ENCODE measurements at places on chromosomes 12 and 14. TPM values are rescaled to one million over a fixed set of nuclear protein-coding genes. Genes with fewer than 3 reads are reported as not detected.

Gene SCN8A
- total RNA-seq: 10.0 TPM

Gene P2RX7
- total RNA-seq: 1.7 TPM

DNA sequence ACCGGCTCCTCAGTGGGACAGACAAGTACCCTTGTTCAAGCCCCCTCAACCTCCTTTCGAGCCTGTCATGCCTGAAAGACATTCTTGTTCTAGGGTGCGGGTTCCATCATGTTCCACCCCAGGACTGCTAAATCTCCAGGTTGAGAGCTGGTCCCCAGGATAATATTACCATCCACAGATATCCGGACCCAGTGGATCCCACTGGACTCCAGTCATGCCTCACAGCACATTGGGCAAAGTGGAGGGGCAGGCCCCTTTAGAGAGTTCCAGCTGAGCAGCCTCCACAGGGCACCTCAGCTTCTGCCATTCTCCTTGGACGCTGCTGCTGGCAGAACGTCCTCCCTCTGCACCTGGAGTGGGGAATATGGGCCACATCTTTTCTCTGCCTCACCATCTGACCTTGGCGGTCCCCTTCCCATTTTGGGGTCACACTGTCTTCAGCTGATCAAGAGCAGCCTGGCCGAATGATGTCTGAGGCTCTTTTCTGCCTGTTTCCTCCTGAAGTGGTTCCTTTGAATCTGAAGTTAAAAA lies 137.4 kb downstream of the BCL11B start:
- no peak for DNase-seq
- H3K4me1 ChIP-seq: no peaks in the 10 kb centered on the region
- H3K4me3 ChIP-seq: no peak overlapping the region
- no peaks in the 10 kb centered on the region for H3K36me3 ChIP-seq
- H3K27ac ChIP-seq: no peak overlapping the region

GRCh38 chr12:31301311-31301710 lies 24.6 kb downstream of the SINHCAF start:
- H3K4me3 ChIP-seq: no peak overlapping the region
- no peaks in the 10 kb centered on the region for H3K27me3 ChIP-seq
- H3K4me1 ChIP-seq: no peaks in the 10 kb centered on the region
- H3K27ac ChIP-seq: no peak overlapping the region
- DNase-seq: no peak
- H3K36me3 ChIP-seq: no peaks in the 10 kb centered on the region

DNA sequence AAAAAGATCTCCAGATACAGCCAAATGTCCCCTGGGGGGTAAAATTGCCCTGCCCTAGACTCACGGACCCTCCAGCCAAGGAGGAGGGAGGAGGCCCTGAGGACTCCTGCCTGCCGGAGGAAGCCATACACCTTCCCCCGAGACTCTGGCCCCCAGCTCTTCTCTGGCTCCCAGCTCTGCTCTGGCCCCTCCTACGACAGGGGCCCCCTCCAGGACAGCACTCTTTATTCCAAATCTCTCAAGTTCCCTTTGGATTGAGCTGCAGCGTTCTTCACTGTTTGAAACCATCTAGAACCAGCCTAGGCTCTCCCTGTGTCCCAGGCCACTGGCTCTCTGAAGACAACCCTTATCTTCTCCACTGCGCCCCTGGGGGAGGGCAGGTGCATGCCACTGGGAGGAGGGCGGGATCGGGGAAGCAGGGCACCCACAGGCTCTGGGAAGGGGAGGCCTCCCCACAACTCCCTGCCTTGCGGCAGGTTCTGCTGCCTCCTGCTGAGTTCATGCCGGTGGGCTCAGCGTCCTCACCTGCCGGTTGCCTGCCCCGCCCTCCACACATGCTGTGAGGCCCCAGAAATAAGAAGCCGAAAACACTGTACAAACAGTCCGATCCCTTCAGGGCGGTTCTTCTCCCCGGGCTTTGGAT lies 112.7 kb downstream of the DICER1 start:
- DNase-seq: no peak
- no peaks in the 10 kb centered on the region for H3K4me1 ChIP-seq
- H3K4me3 ChIP-seq: no peak overlapping the region
- no peaks in the 10 kb centered on the region for H3K36me3 ChIP-seq
- no peak overlapping the region for H3K27ac ChIP-seq

All from colonic mucosa (tissue), 4 donors.